GOT3 (cell line): ENCODE measurements at places on chromosomes 12 and 14.

- no peak for DNase-seq
These were observed 81.4 kb downstream of the BBS10 start for GRCh38 chr12:76266797-76267196.

DNA sequence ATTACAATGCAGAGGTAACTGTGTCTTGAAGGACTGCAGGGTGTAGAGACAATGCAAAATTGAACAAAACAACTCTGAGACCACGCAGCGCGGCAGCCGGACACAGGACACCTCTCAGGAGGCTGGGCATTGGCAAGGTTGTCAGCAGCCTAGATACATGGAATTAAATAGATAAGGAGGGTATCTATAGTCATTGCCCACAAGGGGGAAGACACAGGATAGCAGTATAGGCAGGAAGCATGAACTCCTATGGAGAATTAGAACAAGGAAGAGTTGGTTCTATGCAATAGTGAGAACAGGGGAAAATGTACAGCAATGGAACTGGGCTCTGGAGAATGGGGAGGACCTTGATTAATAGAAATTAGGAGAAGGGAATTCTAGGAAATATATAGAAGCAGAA lies 164.1 kb downstream of the C12orf42 start:
- DNase-seq, result no peak

DNA sequence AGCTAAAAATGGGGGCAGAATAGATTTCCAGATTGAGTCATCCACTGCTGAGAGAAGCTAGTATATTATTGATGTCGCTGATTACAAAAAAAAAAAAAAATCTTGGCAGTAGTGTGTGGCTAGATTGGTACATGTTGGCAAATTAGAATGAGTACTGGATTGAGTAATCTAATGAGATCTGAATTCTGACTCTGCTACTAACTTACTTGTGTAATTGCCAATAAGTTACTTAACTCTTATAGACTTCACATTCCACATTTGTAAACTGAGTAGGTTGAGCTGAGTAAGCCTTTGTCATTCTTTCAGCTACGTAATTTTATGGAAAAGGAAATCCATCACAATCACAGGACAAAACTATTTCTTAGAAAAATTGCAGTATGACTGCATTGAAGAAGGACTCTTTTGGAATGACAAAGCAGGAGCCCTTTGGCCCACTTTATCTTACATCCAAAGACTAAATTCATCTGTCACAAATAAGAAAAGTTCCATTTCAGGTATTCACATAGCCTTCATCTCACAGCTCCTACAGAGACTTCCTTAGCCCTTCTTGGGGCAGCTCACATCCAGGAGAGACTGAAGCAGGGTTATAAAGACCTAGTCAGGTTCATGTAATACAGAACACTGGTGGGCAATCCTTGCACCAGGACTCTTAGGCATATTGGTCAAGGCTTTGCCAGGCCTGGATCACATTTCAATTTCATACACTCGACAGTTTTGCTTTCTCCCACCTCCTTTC lies 197.3 kb upstream of the CPNE8 start:
- DNase-seq, result no peak

- no peak for DNase-seq
These were observed 442.8 kb downstream of the ZFP36L1 start for GRCh38 chr14:68349900-68350629.

DNA sequence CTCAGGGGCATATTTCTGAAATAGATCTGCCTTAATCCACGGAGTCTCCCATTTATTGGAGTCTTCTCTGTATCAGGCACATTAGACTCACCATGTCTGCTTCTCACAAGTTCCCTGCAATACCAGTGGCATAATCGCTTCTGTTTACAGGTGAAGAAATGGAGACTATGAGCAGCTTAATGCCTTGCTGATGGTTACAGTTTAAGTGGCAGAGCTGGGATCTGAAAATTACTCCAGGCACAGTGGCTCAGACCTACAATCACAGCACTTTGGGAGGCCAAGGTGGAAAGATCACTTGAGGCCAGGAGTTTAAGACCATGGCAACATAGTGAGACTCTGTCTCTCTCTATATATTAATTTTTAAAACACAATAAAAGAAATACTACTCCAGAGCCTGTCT lies 7.3 kb upstream of the RIC8B start:
- DNase-seq, result no peak

- DNase-seq, result no peak
These were observed 132.5 kb downstream of the KTN1 start for GRCh38 chr14:55712491-55712890.

- DNase-seq, result no peak
These were observed 1.3 kb downstream of the CLEC7A start for GRCh38 chr12:10128687-10129086.

DNA sequence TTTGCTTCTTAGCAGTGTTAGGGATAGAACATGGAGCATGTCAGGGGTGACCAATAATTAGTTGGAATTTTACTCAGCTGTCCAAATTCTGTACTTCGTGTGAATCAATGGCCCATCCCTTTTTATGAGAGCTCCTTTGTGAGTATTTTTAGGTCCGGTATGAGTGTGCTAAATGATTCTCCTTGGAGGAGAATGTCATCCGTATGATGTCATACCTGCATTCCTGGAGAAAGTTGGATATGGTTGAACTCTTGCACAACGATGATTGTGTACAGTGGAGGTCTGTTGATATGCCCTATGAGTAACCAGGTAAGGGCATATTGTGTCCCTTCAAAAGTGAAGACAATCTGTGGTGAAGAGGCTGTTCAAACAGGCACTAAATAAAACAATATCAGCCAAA lies 400.8 kb downstream of the GXYLT1 start:
- DNase-seq, result no peak

- DNase-seq, result no peak
These were observed 447 bp downstream of the CD63 start for GRCh38 chr12:55728186-55728938.

DNA sequence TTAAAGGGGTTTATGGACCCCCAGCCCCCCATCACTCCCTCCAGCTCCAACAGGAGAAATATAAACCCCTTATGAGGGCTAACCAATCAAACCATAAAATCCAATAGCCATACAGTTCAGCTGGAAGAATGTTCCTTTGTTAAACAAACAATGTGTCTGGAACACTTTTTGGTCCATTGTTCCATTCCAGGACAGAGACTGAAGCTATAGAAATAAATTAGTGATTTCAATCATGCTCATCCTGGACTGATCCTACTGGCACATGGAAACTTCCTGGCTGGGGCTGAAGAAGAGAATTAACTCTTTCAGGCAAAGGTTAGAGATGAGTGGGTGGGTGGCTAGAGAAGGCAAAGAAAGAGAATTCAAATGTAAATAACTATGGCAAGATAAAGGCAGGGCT lies 63.4 kb downstream of the ANO2 start:
- DNase-seq, result no peak

- no peak for DNase-seq
These were observed 172.8 kb downstream of the KTN1 start for GRCh38 chr14:55752580-55753390.

DNA sequence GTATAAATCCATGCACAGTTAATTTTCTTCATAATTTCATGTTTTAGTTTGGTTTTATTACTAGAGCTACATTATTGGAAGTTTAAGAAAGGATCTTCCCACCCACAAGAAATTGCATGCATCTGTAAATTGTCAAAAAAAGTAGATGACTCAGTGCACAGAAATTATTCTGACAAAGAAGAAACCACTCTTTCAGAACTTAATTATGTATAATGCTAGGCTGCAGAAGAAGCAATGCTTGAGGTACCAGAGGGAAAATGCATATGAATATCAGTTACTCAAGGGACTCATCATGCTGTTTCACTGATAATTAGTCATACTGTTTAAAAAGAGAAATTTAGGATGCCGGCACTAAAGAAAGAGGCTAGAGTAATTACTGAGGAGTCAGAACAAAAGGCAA lies 147.0 kb downstream of the SLC16A7 start:
- DNase-seq, result no peak
